ENCODE measurements at places on chromosomes 7 and 10.

GRCh38 chr7:26639695-26640094, 224.7 kb downstream of the SKAP2 start:
- DNase-seq: no peak

- DNase-seq: no peak
Measured at GRCh38 chr7:47338026-47338425, 243.9 kb downstream of the TNS3 start.

- no peak for DNase-seq
Measured at GRCh38 chr10:89875557-89875956, 174.2 kb downstream of the KIF20B start.

GRCh38 chr10:28661035-28661434, 16.3 kb upstream of the BAMBI start:
- DNase-seq: no peak

DNA sequence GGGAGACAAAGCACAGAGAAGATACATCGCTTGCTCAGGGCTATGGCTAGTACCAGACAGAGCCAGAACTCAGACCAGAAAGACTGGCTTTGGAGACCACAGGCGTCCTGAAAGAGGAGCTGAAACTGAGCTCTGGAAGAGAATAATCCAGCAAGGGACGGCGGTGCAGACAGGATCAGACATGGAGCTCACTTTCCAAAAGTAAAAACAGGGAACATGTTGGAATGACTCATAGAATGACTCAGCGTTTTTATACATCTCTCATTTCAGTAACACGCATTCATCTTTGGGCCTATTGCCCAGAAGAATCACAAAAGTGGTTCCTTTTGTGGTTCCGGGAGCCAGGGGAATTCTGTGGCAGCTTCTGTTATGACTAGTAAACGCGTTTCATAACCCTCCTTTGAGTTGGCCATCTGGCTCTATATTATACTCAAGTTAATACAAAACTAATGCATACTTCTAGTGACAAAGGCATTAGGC, 37.2 kb downstream of the PLEKHS1 start:
- DNase-seq: no peak

- DNase-seq: peak; percentile 22
Measured at GRCh38 chr10:91632671-91633550, at the start of gene PPP1R3C. TSS of gene PPP1R3C (minus strand) at chr10:91633071. CDS start at chr10:91632969, 102 bp downstream.

DNA sequence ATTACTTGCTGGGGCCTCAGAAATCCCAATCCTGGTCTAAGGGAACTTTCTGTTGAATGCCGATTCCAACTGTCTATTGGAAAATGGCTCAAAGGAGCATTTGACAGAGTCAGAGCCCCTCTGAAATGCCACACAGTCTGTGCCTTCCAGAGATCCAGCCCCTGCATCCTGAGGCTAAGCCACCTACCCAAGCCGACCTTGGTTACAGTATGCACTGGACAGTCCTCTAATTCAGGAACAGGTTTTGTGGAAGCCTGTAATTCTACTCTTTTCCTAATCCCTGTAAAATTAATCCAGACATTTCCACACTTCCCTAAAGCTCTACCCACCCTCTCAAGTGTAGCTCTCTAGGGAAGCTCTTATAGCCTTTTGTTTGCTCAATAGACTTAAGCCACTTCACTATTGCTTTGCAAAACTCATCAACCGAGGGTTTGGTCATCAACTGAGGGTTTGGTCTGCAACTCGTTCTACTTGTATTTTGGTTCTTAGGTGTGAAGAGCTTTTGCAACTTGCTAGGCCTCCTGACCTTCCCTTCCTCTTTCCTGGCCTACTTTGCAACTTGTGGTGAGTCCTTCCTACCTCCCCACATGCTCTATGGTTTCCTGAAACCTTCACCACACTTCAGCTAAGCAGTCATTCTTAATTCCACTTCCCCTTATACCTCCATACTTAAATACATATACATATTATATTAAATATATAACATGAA, 364.8 kb downstream of the SFMBT2 start:
- no peak for DNase-seq

- DNase-seq: no peak
Measured at GRCh38 chr10:13001041-13001886, at the start of gene CCDC3. TSS of gene CCDC3 (minus strand) at chr10:13001713. CDS start at chr10:13001570, 143 bp downstream.

DNA sequence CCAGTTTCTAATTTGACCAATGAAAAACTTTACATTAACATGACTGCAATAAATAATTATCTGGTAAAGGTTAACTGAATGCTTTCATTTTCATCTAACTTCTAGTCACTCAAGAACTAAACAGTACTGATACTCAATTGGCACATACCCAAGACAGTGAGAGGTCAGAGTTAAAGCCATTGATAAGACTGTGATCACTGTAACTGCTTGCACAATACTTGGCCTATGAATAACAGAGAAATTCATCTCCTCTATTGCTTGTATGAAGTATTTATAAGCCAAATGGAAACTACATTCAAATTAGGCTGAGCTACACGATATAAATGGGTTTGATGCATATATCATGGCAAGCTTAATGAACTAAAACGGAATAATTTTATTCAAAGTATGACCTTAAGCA, 43.0 kb downstream of the HERC4 start:
- no peak for DNase-seq

GRCh38 chr10:81570878-81571794, 303.9 kb upstream of the NRG3 start:
- DNase-seq: no peak

GRCh38 chr7:32241636-32242035, 171.4 kb upstream of the PDE1C start:
- DNase-seq: no peak

DNA sequence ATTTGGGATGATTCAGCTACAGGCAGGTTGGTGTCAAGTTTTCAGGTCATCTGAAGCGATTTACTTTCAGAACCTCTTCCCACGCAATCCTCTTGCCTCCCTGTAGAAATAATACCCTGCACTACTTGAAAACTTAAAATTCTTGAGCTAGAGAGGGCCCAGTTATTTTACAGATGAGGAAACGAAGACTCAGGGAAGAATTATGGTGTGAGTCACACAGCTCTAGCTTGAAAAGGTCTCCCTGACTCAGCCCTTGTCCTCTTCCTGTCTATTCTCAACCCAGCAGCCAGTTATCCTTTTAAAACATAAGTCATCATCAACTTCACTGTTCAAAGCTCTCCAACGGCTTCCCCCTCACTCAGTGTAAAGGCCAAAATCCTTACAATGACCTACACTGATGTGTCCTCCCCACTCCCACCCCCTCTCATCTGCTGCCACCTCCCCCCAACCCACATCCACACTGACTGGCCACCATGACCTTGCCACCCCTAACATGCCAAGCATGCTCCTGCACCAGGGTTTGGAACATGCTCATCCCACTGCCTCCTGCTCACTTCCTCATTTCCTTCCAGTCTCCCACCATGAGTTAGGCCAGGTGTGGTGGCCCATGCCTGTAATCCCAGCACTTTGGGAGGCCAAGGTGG, 3.4 kb downstream of the DNMBP start:
- no peak for DNase-seq

DNA sequence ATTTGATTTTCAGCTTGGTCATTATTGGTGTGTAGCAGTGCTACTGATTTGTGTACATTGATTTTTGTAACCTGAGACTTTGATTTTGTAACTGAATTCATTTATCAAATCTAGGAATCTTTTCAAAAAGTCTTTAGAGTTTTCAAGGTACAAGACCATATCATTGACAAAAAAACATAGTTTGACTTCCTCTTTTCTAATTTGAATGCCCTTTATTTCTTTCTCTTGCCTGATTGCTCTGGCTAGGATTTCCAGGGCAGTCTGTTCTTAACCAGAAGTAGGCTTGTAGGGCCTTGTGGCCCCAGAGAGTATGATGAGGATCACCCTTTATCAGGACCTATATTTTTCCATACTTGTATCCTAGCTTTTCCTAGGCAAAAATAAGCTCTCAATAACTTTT, 234.5 kb upstream of the FZD1 start:
- no peak for DNase-seq

GRCh38 chr10:5611899-5612680, 54.3 kb downstream of the ASB13 start:
- no peak for DNase-seq

DNA sequence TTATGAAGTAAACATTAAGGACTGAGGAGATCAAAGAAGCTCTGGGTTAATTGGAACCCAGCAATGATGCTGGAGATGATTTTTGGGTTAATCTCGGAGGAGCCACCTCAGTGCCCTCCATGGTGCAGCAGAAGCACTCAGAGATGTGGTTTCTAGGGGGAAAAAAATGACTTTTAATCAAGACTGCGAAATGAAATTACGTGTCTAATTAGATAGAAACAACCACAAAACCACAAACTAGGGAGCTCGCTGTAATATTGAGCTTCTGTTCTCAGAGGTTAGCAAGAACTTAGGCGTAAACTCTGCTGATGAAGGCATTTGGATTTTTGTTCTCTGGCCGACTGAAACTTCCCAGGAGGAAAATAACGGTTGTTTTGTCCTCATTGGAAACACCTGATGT, 319.0 kb downstream of the GRID1 start:
- no peak for DNase-seq

DNA sequence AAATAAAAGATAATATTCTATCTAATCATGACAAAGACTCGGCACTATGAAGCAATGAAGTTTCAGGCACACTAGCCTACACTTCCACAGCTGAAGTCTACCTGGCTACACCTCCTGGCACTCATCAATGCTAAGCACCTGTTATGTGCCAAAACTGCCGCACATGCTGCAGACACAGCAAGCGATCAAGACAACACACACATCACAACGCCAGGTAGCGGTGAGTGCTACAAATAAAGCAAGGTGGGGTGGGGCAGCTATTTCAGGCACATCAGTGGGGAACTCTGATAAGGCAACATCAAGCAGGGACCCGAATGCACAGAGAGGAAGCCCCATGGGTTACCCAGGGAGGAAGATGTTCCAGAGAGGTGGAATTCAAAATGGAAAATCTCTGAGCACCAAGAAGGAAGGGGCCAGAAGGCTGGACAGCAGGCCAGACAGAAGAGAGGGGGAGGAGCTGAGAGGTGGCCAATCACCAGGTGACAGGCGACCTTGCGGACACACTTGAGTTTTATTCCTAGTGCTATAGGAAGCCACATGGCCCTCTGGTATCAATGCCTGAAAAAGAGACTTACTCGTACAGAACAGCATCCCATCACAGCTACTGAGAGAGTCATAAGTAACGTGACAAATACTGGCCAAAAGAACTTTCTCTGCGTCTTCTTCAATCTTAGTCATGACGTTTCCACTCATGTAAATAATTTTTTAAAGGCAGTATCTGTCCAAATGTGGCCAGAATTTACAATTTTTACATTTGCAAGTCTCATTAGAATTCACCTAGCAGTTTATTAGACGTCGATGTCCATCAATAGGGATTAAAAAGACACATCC, 8.0 kb downstream of the PSAP start:
- no peak for DNase-seq

GRCh38 chr10:119693262-119693957, 32.4 kb upstream of the INPP5F start:
- DNase-seq: no peak
